ENCODE measurements at places on chromosomes 12 and 14. TPM values are rescaled to one million over a fixed set of nuclear protein-coding genes. Genes with fewer than 3 reads are reported as not detected.
A peak's percentile ranks its signal among the peaks of the same experiment; 100 is the strongest.

Gene MIP
- not detected for total RNA-seq

Gene CDKN3
- 34.4 TPM for total RNA-seq

- no peak for DNase-seq
Measured at GRCh38 chr12:47337581-47337980, 257.8 kb upstream of the AMIGO2 start.

- no peak for DNase-seq
Measured at GRCh38 chr14:100841761-100842403, 16.0 kb downstream of the MEG3 start.

DNA sequence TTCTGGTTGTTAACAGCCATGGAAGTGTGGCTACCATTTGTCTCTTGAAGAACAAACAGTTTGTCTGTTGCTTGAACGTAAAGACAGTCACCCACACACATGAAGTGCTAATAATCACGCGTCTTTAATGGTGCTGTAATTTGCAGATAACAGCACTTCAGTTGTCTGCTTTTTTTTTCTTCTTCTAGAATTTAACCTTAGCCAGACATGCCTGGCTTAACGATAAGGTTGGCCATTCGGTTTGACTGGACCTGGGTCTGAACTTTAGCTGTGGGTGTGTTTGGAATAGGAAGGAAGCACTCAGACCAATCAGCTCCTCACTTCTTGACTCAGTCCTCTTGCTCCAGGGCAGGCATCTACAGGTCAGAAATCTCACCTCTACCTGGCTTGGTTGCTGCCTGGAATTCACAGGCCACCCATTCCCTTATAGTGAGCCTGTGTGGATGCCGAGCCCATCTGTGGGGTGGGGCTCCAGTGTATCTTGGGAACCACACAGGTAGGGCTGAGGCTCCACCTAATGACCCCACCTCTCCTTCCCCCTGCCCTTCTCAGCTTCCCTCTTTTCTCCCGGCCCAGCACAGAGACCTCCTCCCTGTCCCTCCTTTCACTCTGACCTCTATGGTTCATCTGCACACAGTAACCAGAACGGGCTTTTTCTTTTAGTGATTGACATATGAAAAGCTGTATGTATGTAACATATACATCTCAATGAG is 246.4 kb upstream of the PWP1 start:
- DNase-seq: no peak

- DNase-seq: no peak
Measured at GRCh38 chr12:113413488-113413939, 8.7 kb upstream of the SDSL start.

- peak; percentile 47 for DNase-seq
Measured at GRCh38 chr12:50488801-50489200, 16.0 kb upstream of the DIP2B start.

- DNase-seq: no peak
Measured at GRCh38 chr14:56170028-56170427, 51.8 kb downstream of the PELI2 start.

- DNase-seq: no peak
Measured at GRCh38 chr12:101050631-101051030, 159.4 kb downstream of the SLC5A8 start.

DNA sequence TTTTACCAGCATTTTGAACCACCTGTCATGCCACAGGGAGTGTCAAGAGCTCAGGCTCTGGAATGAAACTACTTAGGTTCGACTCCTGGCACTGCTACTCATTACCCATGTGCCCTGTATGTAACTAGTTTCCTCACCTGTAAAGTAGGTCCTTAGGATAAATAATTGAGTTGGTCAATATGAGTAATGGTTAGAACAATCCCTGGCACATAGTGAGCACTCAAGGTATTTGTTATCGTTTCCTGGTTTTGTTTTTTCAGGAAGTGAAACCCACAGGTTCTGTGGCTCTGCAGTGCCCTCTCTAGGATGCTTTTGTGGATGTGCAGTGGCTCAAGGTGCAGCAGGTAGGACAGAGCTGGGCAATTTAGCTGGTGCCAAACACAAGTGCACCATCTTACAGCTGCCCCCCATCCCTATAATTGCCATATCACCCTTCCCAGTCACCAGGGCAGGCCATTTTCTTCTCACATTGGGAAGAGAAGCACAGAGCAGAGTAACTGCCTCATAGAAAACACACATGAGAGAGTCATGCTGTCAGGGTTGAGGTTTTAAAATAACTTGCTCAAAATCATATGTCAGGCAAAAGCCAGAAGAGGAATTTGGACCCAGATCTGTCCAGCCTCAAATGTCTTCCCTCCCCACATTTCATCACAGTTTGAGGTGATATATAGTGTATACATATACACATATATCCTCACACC is 297.5 kb downstream of the RPAP3 start:
- DNase-seq: peak; percentile 36

Gene POTEM
- total RNA-seq: not detected

Gene SLC38A4
- 7.3 TPM for total RNA-seq

Gene BATF
- 3.2 TPM for total RNA-seq

DNA sequence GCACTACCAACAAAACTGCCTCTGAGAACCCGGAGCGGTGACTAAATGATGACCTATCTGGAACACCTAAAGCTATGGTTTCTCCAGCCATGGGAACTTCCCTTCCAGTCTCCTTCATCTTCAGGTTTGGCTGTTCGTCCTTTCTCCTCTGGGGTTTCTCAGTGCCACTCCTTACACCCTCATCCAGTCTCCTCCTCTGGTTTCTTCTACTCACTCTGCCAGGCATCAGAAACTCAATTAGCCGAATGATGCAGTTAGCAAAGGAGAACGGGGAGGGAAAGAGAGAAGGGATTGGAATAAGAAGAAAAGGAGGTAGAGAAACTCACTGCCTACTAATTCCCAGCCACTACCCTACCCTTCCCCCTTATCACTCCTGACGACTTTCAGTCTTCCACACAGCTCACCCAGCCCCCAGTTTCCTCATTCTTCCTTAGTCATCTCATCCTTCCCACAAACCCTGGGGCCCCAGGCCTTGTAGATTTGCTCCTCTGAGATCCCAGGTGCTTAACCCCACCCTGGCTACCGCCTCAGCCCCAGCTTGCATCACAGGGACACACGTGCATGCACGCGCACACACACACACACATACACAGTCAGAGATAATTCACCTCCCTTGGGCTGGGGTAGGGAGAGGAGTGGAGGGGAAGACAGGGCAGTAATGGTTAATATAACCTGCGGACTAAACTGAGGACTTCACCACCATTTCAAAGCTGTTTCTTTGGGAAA is 13.0 kb downstream of the FGD6 start:
- DNase-seq: peak; percentile 82

- DNase-seq: peak; percentile 45
Measured at GRCh38 chr14:75579338-75579864, 981 bp downstream of the FLVCR2 start.

DNA sequence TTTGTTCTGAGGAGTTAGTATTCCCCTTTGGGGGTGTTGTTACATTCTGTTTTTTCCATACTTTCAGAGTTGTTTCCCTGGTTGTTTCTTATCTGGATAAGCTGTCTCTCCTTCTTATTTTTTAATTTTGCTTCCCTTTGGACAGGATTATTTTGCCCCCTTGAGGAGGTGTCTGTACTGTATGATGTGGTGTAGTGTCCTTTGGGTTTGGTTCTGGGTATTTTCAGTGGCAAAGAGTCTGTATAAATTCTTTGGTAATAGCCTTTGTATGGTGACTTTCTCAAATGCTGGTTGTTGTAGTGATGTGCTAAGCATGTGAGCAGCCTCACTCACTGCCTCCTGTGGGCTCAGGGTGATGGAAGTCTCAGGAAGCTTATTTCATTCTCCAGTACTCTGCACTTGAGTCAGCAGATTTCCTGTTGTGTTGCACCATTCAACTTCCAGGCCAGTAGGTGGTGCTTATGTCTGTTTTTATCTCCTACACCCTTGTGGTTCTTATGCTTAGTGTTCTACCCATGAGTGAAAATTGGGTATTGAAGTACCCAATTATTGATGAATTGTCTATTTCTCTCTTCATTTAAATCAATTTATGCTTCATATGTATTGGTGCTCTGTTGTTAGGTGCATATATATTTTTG is 103.3 kb upstream of the PMCH start:
- DNase-seq: peak; percentile 66

Gene CCDC175
- not detected for total RNA-seq

Gene TECPR2
- total RNA-seq: 25.4 TPM

- DNase-seq: no peak
Measured at GRCh38 chr14:22492622-22493542, 96.1 kb downstream of the DAD1 start.

GRCh38 chr12:130955238-130955816 is 1.6 kb downstream of the ADGRD1 start:
- DNase-seq: no peak

GRCh38 chr12:58916921-58917511 is 3.3 kb downstream of the LRIG3 start:
- peak; percentile 50 for DNase-seq

Gene PLA2G1B
- total RNA-seq: not detected

Gene MFAP5
- 0.85 TPM for total RNA-seq

Gene PYM1
- total RNA-seq: 33.1 TPM

Gene SLC41A2
- total RNA-seq: 19.4 TPM

DNA sequence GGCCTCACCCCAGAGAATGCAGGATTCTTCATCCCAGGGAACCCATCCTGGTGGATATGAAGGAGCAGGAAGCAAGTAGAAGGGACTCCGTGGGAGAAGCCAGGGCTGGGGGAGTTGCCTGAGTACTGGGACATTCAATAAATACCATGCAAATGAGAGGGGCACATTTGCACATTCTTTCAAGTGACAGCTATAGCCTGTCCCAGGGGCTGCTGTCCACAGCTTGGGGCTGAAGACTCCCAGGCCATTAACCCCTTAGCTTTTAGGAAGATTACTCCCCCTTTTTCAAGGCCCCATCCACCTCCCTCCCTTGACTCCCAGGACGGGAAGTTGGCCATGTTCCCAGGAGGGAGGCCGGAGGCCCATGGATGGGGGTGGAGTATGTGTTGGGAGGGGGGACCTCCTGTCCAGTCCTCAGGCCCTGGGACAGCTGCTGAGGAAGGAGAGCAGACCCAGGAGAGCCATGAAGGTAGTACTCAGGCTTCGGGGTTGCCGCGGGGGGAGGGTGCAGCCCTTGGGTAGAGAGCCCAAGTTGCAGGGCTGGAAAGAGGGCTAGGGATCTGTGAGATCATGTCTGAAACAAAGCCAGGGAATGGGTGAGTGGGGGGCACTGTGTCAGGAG is 974 bp upstream of the TNS2 start:
- DNase-seq: peak; percentile 41

DNA sequence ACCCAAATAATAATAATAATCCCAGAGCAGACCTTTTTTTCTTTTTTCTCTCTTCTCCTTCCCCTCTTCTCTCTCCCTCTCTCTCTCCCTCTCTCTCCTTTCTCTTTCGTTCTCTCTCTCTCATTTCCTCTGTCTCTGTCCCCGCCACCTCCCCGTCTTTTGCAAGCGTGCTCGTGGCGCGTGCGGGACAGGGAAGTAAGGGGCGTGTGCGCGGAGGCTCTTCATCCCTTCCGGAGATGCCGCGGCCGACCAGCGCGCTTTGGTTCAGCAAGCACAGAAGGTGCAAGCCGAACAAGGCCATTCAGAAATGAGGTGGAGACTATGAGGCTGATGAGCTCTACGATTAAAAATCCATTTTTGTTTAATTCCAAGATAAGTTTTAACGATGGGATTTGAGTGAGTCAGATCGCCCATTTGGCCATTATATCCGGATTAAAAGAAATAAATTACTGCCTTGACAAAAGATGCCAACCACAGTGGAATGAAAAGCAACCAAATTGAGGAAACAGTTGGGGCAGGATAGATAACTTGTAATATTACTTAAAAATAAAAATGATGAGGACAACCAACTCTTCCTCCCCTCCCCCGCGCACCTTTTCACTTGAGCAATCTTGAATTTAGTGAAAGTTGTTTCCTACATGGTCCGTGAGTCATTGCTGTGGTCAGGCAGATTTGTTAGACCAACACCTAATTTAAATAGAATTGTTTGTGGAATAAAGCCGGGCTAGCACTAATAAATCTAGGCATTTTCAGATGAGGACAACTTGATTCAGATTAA is 1.2 kb upstream of the AMIGO2 start:
- peak; percentile 29 for DNase-seq

DNA sequence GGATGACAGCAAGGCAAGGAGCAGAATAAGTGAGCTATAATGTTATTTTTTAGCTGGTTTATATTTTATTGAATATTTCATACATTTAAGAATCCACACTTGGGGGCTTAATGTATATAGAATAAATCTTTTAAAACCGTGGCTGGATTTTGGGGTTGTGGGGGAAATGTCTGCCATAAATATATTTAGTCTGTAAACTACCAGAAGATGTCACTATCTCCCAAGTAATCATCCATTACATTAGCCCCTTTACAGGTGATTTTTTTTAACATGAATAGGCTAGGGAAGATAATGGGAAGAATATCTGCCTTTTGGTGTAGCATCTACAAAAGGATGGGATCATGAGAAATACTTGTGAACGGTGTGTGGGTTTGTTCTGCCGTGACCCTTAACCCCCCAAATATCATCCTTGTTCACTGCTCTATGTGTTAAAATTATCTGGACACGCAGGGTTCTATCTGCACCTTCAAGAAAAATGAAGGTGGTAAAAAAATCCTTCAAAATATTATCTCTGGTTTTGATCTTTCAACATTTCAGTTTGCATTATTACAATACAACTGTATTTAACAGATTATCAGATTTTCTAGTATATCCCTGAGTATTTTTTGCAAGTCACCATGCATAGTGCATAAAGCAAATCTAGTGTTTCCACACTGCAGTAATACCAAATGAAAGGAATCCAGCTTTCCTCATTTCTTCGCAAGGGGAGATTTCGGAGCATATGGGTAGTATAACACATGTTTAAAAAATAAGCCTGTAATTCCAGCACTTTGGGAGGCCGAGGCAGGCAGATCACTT is 8.0 kb upstream of the SLC17A8 start:
- DNase-seq: peak; percentile 59

DNA sequence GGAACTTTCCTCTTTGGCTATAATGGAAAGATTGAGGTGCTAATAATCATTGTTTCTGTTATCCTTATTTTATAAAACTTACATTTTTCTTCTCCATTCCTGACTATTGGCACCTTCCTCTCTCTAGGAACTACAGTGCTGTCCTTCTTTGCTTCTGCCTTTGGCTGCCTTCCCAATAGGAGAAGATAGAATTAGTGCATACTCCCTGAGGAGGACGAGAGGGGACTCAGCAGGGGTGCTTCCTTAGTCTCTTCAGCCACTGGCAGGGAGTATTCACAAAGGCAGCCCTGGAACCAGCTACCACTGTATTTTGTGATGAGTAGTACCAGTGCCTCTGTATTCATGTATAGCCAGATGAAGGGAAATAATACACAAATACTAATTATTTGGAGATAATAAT is 208.5 kb downstream of the FOXG1 start:
- DNase-seq: no peak

Gene NRIP2
- total RNA-seq: not detected

Gene DHRS4L2
- 11.6 TPM for total RNA-seq

DNA sequence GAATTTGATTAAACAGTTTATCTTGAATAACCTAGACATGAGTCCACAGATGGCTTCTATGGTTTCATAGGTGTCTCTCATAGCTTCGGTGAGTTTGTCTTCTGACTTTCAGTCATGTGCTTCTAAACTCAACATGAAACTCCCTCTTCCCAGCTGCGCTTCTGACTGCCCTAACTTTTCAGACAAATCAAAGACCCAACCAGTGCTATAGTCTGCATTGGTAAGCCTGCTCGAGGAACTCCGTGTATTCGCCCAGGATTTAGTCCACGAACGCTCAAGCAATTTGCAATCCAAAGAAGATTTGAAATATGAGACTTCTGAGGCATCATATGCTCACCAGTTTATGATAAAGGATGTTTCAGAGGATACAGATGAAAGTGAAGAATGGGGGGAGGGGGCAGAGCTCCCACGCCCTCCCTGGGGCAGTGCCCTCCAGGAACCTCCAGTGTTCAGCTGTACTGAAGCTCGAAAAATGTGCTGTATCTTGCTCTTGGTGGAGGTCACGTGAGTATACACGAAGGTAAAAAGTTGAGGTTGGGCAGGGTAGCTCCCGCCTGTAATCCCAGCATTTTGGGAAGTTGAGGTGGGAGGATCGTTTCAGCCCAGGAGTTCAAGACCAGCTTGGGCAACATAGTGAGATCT is 5.2 kb upstream of the RILPL2 start:
- DNase-seq: no peak
